ENCODE measurements at places on chromosomes 6 and 20.
A peak's percentile ranks its signal among the peaks of the same experiment; 100 is the strongest.

- no peak for DNase-seq
These were observed 560.8 kb upstream of the JAG1 start for GRCh38 chr20:11234608-11235007.

DNA sequence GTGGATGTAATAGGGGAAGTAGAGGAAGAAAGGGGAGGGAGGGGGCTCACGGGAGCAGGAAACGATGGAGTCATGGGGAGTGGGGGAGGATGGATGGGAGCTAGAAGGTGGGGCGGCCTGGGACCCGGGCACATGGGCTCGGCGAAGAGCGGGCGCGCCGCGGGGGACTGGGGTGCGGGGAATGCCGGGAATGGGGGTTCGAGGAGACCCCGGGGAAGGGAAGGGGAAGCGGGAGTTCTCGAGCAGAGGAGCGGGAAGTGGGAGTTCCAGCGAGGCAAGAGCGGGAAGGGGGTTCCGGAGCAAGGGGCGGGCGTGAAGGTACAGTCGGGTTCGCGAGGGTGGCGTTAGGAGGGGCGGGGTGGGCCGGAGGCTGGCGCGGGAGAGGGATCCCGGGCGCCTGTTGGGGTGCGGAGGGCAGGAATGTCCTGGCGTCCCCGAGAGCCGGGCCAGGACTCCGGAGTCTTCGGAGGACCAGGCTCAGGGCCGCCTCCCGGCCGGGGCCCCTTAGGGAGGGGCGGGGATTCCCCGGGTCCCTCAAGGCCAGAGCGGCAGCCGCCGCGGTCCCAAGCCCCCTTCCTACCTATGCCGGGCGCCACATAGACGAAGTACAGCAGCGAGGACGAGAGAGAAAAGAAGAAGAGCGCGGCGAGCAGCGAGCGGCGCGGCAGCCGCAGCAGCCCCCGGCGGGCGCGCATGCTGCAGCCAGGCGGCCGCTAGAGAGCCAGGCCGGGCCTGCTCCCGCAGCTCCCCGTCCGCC, 504 bp downstream of the B4GALT5 start:
- DNase-seq, result peak; percentile 65

GRCh38 chr6:83310046-83310445, 116.9 kb downstream of the RWDD2A start:
- no peak for DNase-seq

DNA sequence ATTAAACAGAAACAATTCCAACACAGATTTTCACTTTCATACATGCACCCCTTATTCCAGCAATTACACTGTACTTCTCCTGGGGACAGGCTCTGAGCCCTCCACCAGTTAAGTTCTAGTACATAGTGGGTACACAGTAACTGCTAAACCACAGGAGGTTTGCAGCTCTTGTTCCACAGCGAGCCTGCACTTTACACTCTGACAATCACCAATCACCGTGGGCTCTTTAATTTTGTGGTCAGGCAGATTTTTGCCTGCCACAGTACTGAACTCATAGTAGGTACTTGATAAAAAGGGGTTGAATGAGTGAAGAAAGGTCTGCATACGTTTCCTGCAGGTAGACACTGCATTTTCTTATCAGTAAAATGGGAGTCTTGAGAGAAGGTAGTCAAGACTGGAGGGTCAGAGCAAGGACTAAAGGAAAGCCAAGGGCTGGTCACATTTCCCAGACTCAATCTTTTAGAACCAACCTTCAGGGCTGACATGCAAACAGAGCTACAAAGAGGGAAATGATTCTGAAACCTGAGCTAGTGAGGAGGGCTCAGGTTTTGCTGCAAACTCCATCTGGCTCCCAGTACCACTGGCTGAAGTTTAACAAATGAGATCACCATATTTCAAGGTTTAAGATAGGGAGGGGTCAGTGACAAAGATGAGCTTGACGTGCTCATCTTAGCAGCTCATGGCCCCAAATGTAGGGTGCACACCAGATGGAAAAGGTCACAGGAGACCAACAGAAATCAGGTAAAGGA, 404.6 kb downstream of the BTBD9 start:
- DNase-seq, result peak; percentile 72

DNA sequence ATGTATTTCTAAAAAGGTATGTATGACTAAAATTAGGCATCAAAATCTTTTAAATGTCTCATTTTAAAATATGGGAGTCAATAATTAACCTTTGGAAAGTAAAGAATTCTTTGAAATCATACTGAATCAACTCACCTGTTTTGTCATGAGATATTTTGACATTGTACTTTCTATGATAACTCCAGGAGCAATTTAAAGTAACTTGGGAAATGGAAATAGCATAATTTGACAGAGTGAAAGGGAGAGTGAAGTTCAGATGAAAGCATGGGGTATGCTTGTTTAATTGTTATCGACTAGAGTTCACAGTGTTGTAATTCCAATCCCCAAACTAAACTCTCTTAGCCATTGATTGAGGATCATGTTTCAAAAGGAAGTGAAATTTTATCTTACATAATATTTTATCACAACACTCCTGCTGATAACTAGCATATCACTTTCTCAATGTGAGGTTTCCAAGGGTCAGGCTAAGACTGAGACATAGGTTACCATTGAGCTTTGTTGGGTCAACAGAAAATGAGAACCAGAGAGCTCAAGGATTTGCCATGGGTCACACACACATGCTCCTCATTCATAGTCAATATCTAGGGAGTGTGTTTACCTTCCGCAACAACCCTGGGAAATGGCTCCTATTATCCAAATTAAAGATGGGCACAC, 2.3 kb downstream of the GSTA1 start:
- no peak for DNase-seq

DNA sequence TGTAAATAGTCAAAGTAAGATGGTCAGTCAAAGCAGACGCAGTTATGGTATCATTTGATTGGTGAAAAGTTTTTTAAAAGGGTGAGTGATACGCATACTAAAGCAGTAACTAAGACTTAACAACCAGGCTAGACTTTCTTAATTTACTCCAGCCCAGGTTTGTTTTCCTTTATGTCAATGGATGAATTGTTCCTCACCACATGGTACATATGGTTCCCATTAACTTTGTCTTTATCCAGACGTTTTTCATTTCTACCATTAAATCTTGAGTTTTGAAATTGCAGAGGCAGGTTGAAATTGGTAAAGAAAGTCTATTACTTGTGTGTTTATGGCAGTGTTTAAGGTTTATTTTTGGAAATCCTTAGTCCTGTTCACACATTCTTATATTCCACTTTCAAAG, 98.5 kb upstream of the SCGN start:
- no peak for DNase-seq

GRCh38 chr20:17059465-17059864, 167.4 kb upstream of the PCSK2 start:
- DNase-seq, result no peak

DNA sequence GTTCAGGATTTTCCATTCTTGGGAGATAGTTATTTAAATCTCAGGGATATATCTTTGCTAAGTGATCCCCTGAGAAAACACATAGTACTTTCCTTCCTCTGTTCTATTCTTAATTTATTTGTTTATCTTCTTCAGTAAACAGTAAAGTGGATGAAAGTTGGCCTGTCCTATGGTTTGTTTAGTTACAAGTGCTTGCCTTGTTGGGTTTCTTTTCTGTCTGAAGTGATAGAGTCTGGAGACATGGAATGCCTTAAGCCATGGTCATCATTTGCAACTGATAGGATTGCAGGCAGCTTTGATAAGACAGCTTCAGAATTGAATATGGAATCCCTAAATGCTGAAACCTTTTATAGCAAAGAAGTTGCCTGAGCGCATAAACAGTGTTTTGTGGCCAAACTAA, 4.9 kb downstream of the ADGRG6 start:
- no peak for DNase-seq

GRCh38 chr6:169589293-169589692, 112.5 kb downstream of the WDR27 start:
- no peak for DNase-seq

DNA sequence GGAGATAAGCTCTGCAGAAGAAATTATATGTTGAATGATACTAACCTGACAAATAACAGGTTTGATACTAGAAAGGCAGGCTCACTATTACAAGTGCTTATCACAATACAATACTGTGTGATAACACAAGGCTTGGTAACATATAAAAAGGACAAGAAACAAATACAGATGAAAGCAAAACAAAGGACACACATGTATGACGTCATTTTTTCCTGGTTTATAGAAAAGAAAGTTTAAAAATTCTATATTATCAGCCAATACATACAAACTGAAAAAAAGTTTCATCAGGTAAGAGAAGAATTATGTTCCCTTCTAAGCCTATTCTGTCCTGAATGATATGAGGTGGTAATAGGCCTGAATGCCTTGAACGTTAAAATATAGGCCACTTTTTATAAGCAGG, 32.3 kb upstream of the MCM9 start:
- DNase-seq, result no peak

GRCh38 chr6:113630738-113631535, 226.2 kb upstream of the MARCKS start:
- no peak for DNase-seq

Measured in NCI-H82 (cell line).